Prostate gland (tissue), 2 donors: ENCODE measurements at places on chromosomes 4 and X.

DNA sequence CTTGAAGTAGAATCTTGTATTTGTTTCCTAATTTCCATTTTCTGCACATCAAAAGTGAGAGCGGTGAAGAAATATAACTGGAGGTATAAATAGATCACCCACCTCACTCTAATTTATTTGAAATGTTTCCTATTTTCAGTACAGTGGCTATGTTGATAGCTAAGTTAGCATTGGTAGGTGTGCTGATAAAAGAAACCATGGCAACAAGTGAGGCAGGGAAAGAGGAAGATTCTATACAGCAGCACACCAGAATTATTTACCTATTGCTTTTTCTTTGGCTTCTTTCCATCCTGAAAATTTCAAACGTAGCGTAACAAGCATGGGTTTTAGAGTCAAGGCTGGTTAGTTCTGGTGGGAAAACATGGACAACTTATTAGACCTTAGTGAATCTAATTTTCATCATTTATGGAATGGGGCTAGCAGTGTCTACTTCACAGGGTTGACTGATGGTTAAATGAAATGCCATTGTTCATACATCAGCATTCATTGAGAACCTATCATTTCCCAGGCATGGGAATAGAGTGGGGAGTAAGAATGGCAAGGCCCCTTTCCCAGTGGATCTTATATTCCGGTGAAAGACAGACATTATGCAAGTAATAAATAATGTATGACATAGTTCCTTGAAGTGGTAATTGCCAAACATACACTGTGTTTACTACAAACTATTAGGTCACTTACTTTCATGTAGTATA, 30.6 kb upstream of the CTSO start:
- no peak for DNase-seq

GRCh38 chrX:39502486-39502885, 595.3 kb downstream of the BCOR start:
- DNase-seq: no peak

- no peak for DNase-seq
These were observed 18.6 kb downstream of the ARSJ start for GRCh38 chr4:113960684-113961321.

DNA sequence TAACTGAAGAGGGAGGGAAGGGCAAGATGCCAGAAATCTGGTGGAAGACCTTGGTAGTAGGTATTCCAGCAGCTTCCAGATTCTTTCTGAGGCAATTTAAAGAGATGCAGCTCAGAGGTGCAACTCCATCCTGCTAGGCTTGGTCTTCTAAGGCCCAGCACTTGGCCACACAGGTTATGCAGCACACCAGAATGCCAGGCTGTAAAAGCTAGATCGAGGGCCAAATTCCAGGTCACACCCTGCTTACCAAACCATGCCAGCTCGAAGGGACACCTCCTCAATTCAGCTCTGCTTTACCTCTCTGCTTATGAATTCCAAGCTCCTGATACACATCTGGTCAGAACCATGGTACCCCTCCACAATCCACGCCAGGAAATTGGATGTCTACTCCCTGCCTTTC, 19.8 kb upstream of the ATXN3L start:
- DNase-seq: no peak

- DNase-seq: peak; percentile 6
These were observed 163.1 kb downstream of the SMARCA1 start for GRCh38 chrX:129360175-129360574.

- no peak for DNase-seq
These were observed 6.3 kb downstream of the RUFY3 start for GRCh38 chr4:70728091-70728490.
